ENCODE measurements at places on chromosomes 3 and 15.

DNA sequence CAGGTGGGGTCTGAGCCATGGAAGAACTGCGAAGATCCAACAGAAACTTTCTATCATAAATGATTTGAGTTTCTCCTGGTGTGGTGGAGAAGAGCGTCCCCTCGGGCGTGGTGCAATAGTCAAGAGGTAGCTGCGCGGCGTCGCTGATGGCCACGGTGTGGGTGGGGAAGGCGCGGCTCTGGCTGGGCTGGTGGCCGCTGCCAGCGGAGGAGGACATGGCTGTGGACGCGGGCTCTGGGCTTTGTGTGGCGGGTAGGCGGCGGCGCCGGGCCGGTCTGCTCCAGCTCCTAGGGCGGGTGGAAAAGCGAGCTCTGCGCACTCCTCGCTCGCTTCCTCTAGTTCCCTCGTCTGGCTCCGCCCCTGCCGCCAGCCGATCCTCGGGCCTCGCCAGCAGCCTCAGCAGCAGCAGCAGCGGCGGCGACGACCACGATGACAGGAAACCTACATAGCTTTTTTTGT lies 5.9 kb downstream of the STARD9 start:
- peak; percentile 78 for DNase-seq

DNA sequence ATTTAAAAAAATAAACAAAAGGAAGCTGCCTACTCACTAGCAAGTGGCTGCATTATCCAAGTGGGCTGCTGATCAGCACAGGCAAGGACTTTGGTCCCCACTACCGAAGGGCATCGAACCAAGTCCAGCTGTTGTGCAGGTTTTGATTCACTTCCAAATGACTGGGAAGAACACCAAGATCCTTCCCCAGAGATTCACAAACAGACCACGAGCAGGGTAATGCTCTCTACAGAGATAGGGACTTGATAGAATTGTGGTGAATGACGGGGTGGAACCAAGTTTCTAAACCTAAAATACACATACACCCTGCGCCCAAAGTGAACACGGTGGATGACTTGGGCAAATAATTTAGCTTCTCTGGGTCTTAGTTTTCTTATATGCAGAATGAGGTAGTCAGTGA lies 203.7 kb upstream of the ICE2 start:
- DNase-seq = no peak

- DNase-seq = no peak
These were observed 187.1 kb downstream of the ALCAM start for GRCh38 chr3:105553851-105554250.

DNA sequence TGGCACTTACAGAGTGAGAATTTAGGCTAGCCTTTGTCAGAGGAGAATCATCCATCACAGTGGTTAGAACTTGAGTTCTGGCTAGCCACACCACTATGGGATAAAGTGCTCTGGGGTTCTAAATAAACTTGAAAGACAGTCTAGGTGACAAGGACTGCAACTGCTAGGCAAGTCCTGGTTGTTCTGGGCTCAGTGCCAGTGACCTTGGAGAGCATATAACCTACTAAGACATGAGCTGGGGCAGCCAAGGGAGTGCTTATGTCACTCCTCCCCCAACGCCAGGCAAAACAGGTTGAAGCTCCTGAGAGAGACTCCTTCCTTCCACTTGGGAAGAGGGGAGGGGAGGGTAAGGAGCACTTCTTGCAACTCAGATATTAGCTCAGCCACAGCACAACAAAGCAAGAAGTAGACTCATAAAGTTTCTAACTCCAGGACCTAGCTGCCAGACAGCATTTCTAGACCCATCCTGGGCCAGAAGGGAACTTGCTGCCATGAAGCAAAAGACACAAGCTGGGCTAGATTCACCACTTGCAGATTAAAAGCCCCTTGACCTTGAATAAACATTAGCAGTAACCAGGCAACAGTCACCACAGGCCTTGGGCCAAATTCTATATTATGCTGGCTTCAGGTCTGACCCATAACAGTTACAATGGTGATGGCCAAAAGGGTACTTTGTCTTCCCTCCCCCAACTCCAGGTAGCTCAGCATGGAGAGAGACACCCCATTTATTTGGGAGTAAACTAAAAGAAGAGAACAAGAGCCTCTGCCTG lies 963.7 kb downstream of the PLOD2 start:
- DNase-seq = no peak

- DNase-seq = no peak
These were observed 18.5 kb upstream of the LMCD1 start for GRCh38 chr3:8482960-8483665.

GRCh38 chr3:19331931-19332330 lies 183.6 kb downstream of the KCNH8 start:
- DNase-seq = no peak

All from CD4-positive, alpha-beta T cell treated with Interleukin-1 beta for 1 hour (primary cell).